A549 treated with DMSO at 1 μM for 4 hours (cell line): ENCODE measurements at places on chromosomes 11 and 22. TPM values are rescaled to one million over a fixed set of nuclear protein-coding genes. Genes with fewer than 3 reads are reported as not detected.

Gene LRRN4CL
- 0.03 to 0.15 TPM (median 0.12 TPM) in 3 of 5 replicates, not detected in the others for total RNA-seq

Gene FOSL1
- total RNA-seq: 176 to 296 TPM (median 205 TPM) in 5 replicates

Gene CNGA4
- total RNA-seq: 0.07 to 0.10 TPM (median 0.08 TPM) in 3 of 5 replicates, not detected in the others

Gene KCNQ1
- total RNA-seq: 0.22 to 0.31 TPM (median 0.24 TPM) in 5 replicates

Gene BID
- total RNA-seq: 53.3 to 78.7 TPM (median 73.6 TPM) in 5 replicates

Gene PRG3
- total RNA-seq: not detected in 5 replicates

Gene SAA1
- 0.24 to 0.55 TPM (median 0.43 TPM) in 4 of 5 replicates, not detected in the other for total RNA-seq

Gene GP1BB
- 0.73 to 1.7 TPM (median 1.2 TPM) in 5 replicates for total RNA-seq

Gene MMP1
- 0.85 to 1.6 TPM (median 1.4 TPM) in 5 replicates for total RNA-seq

Gene OR5D16
- not detected in 5 replicates for total RNA-seq

Gene CASP12
- not detected in 5 replicates for total RNA-seq

Gene XKR3
- not detected in 5 replicates for total RNA-seq

Gene VEGFB
- 37.6 to 52.0 TPM (median 50.4 TPM) in 5 replicates for total RNA-seq

Gene DDIAS
- total RNA-seq: 15.5 to 22.0 TPM (median 20.1 TPM) in 5 replicates

Gene MPPED2
- total RNA-seq: not detected in 5 replicates

Gene ART1
- not detected in 5 replicates for total RNA-seq

Gene SLC22A12
- total RNA-seq: not detected in 5 replicates

Gene ZFTA
- total RNA-seq: 5.6 to 7.1 TPM (median 6.3 TPM) in 5 replicates

Gene POU2AF3
- total RNA-seq: 0.43 to 1.1 TPM (median 0.94 TPM) in 5 replicates

Gene TMEM109
- total RNA-seq: 116 to 131 TPM (median 128 TPM) in 5 replicates

Gene PRG2
- total RNA-seq: not detected in 5 replicates

Gene GPHA2
- not detected in 5 replicates for total RNA-seq

Gene APBB1
- 17.0 to 20.3 TPM (median 17.8 TPM) in 5 replicates for total RNA-seq

Gene OR51I1
- not detected in 5 replicates for total RNA-seq

Gene RAD9A
- 23.8 to 40.0 TPM (median 33.5 TPM) in 5 replicates for total RNA-seq
